CD4-positive, alpha-beta memory T cell (primary cell): ENCODE measurements at places on chromosomes 2 and 18.

GRCh38 chr2:231710799-231711676, 2.7 kb downstream of the PTMA start:
- DNase-seq = peak; percentile 39

- DNase-seq = no peak
Observed at GRCh38 chr2:88871336-88871735, 179.9 kb downstream of the RPIA start.

DNA sequence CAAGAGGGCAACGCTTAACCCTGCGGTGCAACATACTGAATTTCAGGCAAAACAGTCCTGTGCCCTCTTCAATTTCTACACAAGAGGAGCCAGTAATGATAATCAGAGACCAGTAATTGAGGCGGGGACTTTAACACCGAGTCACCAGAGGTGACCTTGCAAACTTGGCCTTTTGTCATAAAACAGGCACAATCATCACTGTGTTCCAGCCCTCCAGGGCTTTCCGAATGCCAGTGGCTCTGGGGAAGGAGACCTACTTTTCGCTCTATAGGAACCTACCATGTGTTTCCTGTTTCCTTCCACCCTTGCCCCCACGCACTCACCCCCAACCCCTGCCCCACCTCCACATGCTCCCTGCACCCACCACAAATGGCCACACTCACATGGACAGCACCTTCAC, 47.2 kb upstream of the LOXHD1 start:
- no peak for DNase-seq

DNA sequence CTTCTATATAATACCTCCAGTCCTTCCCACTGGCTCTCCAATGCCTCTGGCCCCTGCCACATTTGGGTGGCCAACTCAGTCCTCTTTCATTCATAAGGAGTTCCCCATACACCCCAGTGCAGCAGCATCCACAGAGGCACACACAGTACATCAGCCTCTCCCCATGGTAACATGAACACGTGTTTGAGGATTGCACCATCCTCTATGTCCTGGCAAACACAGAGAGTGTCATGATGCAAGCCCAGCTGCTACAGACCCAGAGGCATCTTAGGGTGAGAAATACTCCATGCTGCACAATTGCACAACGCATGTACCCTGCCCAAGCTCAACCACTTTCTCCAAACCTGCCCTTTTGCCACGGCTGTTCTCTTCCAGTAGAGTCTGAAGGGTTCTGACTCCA, 11.5 kb downstream of the IGFBP5 start:
- no peak for DNase-seq

- DNase-seq = no peak
Observed at GRCh38 chr2:183488421-183488820, 364.2 kb downstream of the NUP35 start.

- DNase-seq = no peak
Observed at GRCh38 chr2:217714287-217714751, 288.5 kb downstream of the TNS1 start.

GRCh38 chr2:232463701-232464543, 8.0 kb downstream of the ALPI start:
- no peak for DNase-seq

- peak; percentile 29 for DNase-seq
Observed at GRCh38 chr2:50492477-50492851, 539.5 kb downstream of the NRXN1 start.

- DNase-seq = no peak
Observed at GRCh38 chr18:68714366-68714711, 569 bp downstream of the TMX3 start.

DNA sequence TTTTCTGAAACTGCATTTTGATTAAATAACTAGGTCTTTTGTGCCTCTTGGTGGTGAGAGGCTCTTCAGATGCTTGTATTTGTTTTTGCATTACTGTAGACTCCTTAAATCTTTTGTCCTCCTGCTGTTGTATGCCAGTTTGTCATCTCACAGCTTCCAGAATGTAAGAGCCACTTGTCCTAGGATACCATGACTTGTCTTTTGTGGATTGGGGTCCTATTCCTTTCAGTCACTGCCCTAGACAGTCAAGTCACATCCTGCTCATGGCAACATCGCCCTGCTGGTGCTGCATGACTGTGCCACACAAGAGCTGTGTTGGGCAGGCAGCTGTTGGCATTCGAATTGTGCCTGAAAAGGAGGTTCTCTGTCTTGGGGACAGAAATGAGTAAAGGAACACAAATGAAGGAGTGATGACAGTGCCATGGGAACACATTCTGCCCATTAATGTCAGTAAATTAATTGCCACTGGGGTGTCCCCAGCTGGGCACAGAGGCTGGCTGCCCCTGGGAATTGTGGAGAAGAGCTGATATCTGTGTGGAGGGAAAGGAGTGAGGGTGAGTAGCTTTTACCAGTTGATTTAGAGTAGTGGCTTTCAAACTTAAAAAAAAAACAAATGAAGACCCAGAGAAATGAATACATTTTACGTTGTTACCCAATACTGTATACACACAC, 140.3 kb downstream of the ARL6IP6 start:
- no peak for DNase-seq

GRCh38 chr2:45879406-45879805, 227.9 kb downstream of the PRKCE start:
- DNase-seq = no peak

GRCh38 chr2:105888625-105889024, 143.9 kb downstream of the NCK2 start:
- DNase-seq = no peak

- no peak for DNase-seq
Observed at GRCh38 chr18:2851771-2852170, 5.0 kb downstream of the EMILIN2 start.

- DNase-seq = no peak
Observed at GRCh38 chr2:233470011-233470687, 96.4 kb downstream of the USP40 start.

DNA sequence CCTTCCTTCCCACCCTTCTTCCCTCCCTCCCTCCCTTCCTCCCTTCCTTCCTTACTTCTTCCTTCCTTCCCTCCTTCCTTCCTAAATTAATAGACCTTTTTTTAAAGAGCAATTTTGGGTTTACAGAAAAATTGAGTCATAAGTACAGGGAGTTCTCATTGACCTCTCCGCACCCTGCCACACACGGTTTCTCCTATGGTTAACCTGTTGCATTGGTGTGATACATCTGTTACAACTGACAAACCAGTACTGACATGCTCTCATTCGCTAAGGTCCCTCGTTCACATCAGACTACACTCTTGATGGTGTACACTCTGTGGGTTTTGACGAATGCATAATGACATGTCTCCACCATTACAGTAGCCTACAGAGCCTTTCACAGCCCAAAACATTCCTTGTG, 11.6 kb upstream of the SDC1 start:
- no peak for DNase-seq

DNA sequence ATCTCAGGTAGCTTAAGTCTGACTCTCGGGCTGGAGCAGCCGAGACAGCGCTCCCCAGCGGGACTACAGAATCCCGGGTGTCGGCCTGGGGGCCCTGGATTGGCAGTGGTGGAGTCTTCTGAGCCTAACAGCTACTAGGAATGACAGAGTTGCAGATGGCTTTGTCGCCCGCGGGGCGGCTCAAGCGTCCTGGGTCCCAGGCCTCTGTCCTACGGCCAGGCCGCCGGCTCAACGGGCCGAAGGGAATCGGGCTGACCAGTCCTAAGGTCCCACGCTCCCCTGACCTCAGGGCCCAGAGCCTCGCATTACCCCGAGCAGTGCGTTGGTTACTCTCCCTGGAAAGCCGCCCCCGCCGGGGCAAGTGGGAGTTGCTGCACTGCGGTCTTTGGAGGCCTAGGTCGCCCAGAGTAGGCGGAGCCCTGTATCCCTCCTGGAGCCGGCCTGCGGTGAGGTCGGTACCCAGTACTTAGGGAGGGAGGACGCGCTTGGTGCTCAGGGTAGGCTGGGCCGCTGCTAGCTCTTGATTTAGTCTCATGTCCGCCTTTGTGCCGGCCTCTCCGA, 8.8 kb downstream of the SIX2 start:
- DNase-seq = no peak

GRCh38 chr2:101622210-101623030, 75.1 kb upstream of the MAP4K4 start:
- DNase-seq = no peak

DNA sequence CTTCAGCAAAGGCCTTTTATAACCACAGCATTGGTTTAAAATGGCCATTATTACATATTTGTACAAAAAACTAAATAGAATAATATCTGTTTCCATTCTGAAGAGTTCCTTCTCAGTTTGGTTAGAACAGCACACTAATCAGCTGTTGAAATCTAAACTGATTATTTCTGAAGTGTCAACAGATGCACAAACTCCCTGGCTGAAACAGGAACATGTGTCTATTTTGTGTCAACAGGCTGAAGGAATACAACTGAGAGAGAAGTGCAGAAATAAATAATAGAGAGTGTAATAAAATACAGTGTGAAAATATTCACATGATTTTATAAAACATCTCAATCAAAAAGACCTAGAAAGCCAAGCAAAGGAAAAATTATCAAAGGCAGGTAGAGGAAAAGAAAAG, 29.7 kb downstream of the IKZF2 start:
- no peak for DNase-seq

- no peak for DNase-seq
Observed at GRCh38 chr2:106789185-106789584, 96.8 kb downstream of the ST6GAL2 start.

- no peak for DNase-seq
Observed at GRCh38 chr2:216694826-216695217, 527 bp downstream of the IGFBP5 start.

- no peak for DNase-seq
Observed at GRCh38 chr18:42181474-42181873, 226.4 kb downstream of the PIK3C3 start.

GRCh38 chr2:210199186-210199765, 26.0 kb downstream of the ACADL start:
- peak; percentile 19 for DNase-seq

DNA sequence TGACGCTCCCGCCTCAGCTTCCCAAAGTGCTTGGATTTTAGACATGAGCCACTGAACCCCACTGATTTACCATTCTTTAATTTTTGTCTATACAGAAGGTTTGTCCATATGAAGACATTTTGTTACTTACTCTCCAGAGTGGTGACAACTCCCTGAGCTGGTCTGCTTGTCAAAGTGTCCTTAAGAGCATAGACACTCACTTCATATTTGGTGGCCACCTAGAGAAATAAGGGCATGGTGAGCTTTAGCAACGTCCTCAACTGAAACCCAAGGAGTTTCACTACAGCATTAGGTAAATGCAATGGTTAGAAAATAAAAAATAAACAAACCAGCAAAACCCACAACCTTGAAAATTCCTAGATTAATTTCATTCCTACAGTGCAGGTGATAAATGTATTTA, 57.8 kb downstream of the FN1 start:
- DNase-seq = no peak

DNA sequence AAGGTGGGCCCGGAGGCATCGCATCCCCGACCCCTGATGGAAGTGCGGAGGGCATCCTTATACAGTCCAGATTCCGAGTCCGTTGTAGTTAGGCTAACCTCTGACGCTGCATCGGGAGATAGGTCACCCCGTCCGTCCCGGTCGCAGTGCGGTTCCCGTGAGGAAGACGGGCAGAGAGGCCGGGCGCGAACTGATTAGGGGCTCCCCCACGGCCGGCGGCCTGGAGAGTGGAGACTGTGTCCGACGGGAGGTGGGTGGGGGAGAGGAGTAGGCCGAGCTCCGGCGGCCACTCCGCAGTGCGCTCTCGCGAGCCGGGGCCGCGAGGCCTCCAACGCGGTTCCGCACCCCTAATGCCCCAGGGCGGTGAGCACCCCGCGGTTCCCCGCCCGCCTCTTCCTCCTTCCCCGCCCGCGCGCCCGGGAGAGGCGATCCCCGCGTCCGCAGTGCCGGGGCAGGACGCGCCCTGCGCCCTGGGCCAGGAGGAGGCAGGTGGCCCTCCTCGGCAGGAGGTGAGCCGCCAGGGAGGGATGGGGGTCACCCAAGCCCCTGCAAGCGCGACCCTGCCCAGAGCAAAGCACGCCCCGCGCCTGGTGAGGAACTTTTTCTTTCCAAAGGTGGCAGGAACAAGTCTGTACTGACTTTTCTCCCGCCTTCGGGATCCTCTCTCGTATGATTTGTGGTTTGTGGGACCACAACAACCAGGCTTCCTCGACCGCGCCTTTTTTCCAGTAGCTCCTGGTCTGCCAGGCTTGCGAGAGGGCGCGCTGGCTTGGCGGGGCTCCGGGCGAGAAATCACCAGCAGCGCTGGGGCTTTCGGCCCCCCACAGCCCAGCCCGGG, 1.4 kb upstream of the SP5 start:
- peak; percentile 23 for DNase-seq

- DNase-seq = no peak
Observed at GRCh38 chr2:149393614-149394013, 63.2 kb downstream of the LYPD6 start.

GRCh38 chr2:19540739-19541525, 182.5 kb upstream of the OSR1 start:
- no peak for DNase-seq

GRCh38 chr18:78688916-78689315, 290.7 kb upstream of the SALL3 start:
- DNase-seq = no peak

DNA sequence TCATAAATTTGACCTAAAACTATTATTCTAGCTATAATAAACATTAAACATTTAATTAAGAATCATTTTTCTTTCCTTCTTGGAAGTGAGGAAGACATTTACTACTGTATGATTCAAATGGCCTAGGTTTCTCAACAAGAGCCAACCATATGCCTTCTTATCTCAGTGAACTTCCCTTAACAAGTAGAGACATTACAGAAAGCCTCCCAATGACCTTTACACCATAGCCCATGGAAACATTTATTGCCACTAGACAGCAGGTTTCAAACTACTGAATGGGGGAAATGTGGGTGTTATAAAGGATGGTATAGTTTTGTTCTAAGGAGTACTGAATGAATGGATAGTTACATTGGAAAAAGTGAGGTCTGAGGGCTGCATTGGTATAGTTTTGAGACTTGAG, 349.4 kb upstream of the SPRED2 start:
- no peak for DNase-seq

DNA sequence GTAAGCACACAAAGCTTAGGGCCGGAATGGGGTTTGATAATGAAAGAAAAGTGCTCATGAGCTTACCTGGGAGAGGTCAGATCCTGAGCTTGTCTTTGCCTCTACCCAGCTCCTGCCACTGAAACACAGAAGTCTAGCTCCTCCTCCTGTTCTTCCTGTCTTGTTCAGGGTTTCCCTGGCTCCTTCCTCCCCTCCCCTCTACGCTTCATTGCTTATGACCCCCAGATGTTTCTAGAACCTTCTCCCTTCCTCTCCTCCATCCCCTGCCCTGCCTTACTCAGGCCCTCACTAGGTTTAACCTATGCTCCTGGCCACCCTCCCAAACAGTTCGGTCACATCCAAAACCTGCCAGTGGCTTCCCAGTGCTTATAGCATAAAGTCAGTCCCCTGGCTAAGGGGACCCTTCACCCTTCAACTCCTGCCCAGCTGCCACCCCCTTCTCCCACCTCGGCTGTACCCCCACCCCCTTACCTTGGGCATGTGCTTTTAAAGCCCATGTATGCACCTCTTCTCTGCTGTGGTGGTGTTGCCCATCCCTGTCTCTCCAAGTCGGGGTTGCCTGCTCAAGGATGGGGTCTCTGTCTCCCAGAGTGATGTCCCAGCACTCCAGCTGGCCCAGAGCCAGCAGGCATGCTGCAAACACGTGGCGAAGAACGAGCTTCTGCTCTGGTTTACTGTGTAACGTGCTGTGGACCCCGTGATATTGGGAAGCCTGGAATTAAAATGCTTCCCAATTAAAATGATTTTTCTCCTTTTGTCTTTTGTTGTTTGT, 233.6 kb downstream of the TPGS2 start:
- no peak for DNase-seq

GRCh38 chr2:27312152-27312551, 3.9 kb upstream of the UCN start:
- DNase-seq = no peak

GRCh38 chr2:74033375-74033774, 48.7 kb downstream of the TET3 start:
- no peak for DNase-seq

- peak; percentile 26 for DNase-seq
Observed at GRCh38 chr2:232363784-232364615, 14.6 kb upstream of the ALPP start.
